Activated CD8-positive, alpha-beta T cell treated with anti-CD3 and anti-CD28 coated beads for 36 hours (primary cell): ENCODE measurements at places on chromosomes 13 and 19. TPM values are rescaled to one million over a fixed set of nuclear protein-coding genes. Genes with fewer than 3 reads are reported as not detected.

GRCh38 chr13:44508562-44509077, 67.5 kb downstream of the TSC22D1 start:
- H3K27me3 ChIP-seq = no peaks in the 10 kb centered on the region
- DNase-seq = no peak
- peaks cover 4% of the 10 kb centered on the region for H3K4me1 ChIP-seq
- peaks cover 5% of the 10 kb centered on the region for H3K36me3 ChIP-seq
- no peak overlapping the region for H3K4me3 ChIP-seq
- H3K27ac ChIP-seq = no peak overlapping the region

DNA sequence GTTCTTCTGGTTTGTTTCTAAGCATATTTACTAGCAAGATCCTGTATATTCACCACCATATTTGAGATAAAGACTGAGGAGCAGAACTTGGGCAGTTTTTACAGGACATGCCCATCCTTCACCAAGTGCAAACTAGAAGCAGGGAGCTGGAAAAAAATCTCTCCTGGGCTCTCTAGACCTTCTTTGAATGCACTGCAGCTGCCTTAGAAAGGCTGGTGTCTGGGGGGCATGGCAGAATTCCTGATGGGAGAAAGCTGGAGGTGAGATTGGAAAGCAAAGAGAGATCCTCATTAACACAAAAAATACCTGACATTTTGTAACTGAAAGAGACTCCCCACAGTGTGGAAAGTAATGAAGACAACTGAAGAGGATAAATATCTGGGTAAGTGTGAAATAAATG, 1612.1 kb downstream of the OLFM4 start:
- no peak overlapping the region for H3K4me3 ChIP-seq
- no peaks in the 10 kb centered on the region for H3K36me3 ChIP-seq
- DNase-seq = no peak
- H3K27me3 ChIP-seq = no peaks in the 10 kb centered on the region

USHBP1 gene
- 0.29 TPM for total RNA-seq

GRCh38 chr13:94997126-94997525, 284.8 kb upstream of the SOX21 start:
- DNase-seq = no peak
- no peak overlapping the region for H3K4me3 ChIP-seq
- peaks cover 24% of the 10 kb centered on the region for H3K27me3 ChIP-seq
- no peaks in the 10 kb centered on the region for H3K36me3 ChIP-seq
- H3K27ac ChIP-seq = no peak overlapping the region
- no peaks in the 10 kb centered on the region for H3K4me1 ChIP-seq

C1QTNF9 gene
- not detected for total RNA-seq

DNA sequence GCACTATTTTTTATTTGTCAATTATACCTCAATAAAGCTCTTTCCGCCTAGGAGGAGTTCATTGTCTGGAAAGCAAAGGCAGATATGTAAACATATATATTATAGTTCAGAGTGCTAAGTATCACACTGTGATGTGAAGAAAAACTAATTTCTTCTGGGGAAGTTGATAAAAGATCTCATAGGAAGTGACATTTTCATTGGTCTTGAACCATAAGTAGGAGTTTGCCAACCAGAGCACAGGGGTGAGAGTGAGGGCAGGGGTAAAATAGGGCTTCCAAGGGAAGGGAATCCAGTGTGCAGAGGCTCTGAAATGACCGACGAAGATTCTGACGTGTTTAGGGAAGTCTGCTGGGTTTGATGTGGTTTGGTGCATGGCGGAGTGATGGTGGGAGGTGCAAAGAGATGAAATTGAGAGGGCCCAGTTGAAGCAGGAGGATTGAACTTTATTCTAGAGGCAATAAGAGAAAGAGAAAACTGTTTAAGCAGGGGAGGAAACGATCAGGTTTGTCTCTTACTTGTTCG, 780 bp upstream of the GTF2F2 start:
- H3K27me3 ChIP-seq = no peaks in the 10 kb centered on the region
- H3K27ac ChIP-seq = no peak overlapping the region
- H3K4me3 ChIP-seq = no peak overlapping the region
- H3K36me3 ChIP-seq = peaks cover 2% of the 10 kb centered on the region
- H3K4me1 ChIP-seq = peaks cover 6% of the 10 kb centered on the region

GRCh38 chr19:43799502-43800142, 2.6 kb downstream of the LYPD5 start:
- no peak for DNase-seq
- no peak overlapping the region for H3K27ac ChIP-seq
- H3K4me3 ChIP-seq = peak overlapping the region; percentile 73

DNA sequence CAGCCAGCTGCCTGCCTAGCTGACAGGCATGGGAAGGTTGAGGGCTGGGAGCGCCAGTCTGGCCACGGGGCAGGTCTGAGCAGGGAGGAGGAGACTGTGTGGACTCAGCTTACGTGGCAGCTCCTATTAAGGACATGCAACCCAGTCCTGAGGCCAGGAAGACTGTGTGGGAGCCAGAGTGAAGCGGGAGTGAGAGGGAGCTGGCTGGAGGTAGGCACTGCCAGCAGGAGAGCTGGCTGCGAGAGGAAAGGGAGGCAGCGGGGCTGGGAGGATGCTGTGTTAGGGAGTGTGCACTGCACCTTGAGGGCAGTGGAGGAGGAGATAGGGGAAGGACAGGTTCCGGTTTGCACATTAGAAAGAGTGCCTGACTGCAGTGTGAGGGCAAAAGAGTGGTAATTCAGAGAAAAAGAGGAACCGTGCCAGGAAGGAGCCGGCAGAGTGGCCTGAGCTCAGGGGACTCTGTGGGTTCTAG, 99.2 kb downstream of the SLC7A1 start:
- H3K4me3 ChIP-seq = no peak overlapping the region
- H3K36me3 ChIP-seq = no peaks in the 10 kb centered on the region
- H3K27ac ChIP-seq = no peak overlapping the region
- peaks cover 3% of the 10 kb centered on the region for H3K4me1 ChIP-seq
- H3K27me3 ChIP-seq = peaks cover 13% of the 10 kb centered on the region

SERPINE3 gene
- total RNA-seq = not detected

DNA sequence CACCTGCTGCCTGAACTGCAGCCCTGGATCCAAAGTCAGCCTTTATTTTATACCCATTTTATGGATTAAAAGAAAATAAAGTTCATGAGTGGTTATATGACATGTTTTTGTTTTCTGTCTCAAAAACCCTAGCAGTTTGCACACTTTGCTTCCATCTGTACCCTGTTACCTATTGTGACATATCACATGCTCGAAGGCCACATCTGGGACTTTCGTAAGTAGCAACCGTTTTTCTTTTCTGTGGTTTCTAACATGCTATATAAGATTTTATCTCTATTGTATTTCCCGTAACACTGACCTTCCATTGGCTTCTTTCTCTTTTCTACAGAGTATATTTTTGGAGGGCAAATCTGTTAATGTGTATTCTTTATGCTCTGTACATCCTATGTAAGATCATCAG, 1007.2 kb downstream of the PCDH9 start:
- no peaks in the 10 kb centered on the region for H3K4me1 ChIP-seq
- no peak overlapping the region for H3K27ac ChIP-seq
- no peaks in the 10 kb centered on the region for H3K36me3 ChIP-seq
- no peak for DNase-seq
- no peak overlapping the region for H3K4me3 ChIP-seq
- no peaks in the 10 kb centered on the region for H3K27me3 ChIP-seq

- H3K4me3 ChIP-seq = no peak overlapping the region
- H3K27me3 ChIP-seq = no peaks in the 10 kb centered on the region
- no peaks in the 10 kb centered on the region for H3K4me1 ChIP-seq
- H3K27ac ChIP-seq = no peak overlapping the region
- peak; percentile 52 for DNase-seq
These were observed 25.1 kb downstream of the ARHGEF18 start for GRCh38 chr19:7373862-7374261.

DNA sequence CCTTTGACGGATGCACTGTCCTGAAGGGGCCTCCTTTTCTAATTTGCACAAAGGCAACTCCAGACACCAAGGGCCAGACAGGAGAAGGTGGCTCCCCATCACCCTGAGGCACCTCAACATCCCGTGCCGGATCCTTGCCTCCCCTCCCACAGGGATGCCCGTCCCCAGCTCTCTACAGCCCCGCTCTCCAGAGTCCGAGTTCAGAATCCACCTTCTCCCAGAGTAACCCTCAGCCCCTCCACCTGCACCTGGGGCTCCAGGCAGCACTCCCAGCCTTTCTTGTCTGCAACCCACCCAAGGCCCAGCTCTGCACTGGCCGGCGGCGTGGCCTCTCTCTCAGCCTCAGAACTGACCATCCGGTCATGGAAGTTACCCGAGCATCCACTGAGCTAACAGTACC, 4.8 kb downstream of the NDUFB7 start:
- H3K4me3 ChIP-seq = no peak overlapping the region
- H3K27ac ChIP-seq = no peak overlapping the region
- no peaks in the 10 kb centered on the region for H3K27me3 ChIP-seq
- DNase-seq = no peak
- peaks cover 13% of the 10 kb centered on the region for H3K36me3 ChIP-seq

GRCh38 chr13:43669964-43670363, 116.8 kb downstream of the ENOX1 start:
- no peak overlapping the region for H3K27ac ChIP-seq
- no peak for DNase-seq
- H3K4me3 ChIP-seq = no peak overlapping the region
- no peaks in the 10 kb centered on the region for H3K36me3 ChIP-seq

DNA sequence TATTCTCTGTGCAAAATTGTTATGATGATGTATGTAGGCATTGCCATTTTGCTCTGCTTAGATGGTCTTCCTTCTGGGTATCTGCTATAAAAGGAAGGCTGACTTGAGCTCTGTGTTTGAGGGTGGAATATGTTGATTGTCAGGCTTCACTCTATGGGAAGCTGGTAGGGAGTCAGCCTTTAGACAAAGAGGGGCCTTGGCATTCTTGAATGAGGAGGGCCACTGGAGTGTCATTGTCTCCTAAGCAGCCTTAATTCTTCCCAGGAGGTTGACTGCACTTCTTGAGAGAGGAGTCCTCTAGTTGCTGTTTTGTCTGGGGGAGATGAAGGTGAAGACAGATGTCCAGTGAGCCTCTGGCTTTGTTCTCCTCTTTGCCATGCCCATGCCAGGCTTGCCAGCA, 266.8 kb downstream of the KCNRG start:
- no peak for DNase-seq
- peaks cover 7% of the 10 kb centered on the region for H3K27me3 ChIP-seq
- H3K4me1 ChIP-seq = peaks cover 11% of the 10 kb centered on the region

DNA sequence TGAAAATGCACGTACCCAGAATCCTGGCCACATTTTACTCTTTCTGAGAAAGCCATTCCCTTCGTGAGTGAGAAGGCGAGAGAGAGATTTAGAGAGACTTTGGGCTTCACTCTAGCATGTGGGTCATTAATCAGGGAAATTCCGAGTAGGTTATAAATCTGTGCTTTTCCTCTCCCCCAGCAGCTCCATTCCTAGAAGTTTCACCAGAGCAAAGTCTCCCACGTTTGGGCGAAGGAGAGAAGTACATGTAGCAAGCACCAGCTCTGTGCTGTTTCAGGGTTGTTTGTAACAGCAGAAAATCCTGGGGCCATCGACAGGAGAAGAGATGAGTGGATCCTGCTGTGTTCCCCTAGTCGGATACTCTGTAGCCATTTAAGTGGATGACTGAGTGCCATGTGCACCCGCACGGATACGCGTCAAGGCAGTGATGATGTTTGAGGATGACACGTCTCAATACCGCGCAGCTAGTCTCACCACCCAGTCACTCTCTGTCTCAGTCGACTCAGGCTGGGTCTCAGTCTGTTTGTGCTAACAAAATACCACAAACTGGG, 131.8 kb upstream of the PEG3 start:
- DNase-seq = no peak
- H3K4me3 ChIP-seq = no peak overlapping the region
- no peak overlapping the region for H3K27ac ChIP-seq
- no peaks in the 10 kb centered on the region for H3K36me3 ChIP-seq
- H3K27me3 ChIP-seq = no peaks in the 10 kb centered on the region

DOCK9 gene
- total RNA-seq = 36.9 TPM

GRCh38 chr13:85543144-85543543, 256.1 kb downstream of the SLITRK6 start:
- H3K27ac ChIP-seq = no peak overlapping the region
- no peak for DNase-seq
- no peak overlapping the region for H3K4me3 ChIP-seq
- peaks cover 16% of the 10 kb centered on the region for H3K4me1 ChIP-seq

ATCAY gene
- total RNA-seq = not detected

DCLK1 gene
- total RNA-seq = not detected

CARS2 gene
- total RNA-seq = 63.0 TPM

- no peak for DNase-seq
- H3K27ac ChIP-seq = peak overlapping the region; percentile 69
- no peaks in the 10 kb centered on the region for H3K27me3 ChIP-seq
- peak overlapping the region; percentile 17 for H3K4me3 ChIP-seq
- H3K36me3 ChIP-seq = peaks cover 28% of the 10 kb centered on the region
These were observed 2.3 kb downstream of the ZSCAN5A start for GRCh38 chr19:56312342-56312741.

DNA sequence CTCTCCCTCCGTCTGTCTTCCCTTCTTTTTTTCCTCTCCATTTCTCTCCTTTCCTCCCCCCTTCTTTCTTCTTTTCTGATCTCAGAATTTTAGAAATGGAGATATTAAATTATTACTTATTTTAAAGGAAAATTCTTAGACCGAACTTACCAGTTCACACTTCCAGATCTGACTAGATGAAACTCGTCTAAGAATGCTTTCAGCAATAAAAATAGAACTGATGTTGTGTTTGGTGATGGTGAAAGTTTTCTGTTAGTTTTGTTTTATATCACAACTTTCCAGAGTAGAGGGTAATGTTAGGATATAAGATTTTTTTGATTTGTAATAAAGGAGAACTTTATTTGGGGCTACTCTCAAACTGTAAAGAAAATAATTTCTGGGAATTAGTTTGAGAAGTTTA, 29.9 kb downstream of the UCHL3 start:
- peaks cover 21% of the 10 kb centered on the region for H3K4me1 ChIP-seq
- H3K36me3 ChIP-seq = peaks cover 35% of the 10 kb centered on the region
- no peak overlapping the region for H3K27ac ChIP-seq

- H3K36me3 ChIP-seq = no peaks in the 10 kb centered on the region
- H3K27me3 ChIP-seq = peaks cover 8% of the 10 kb centered on the region
- no peak for DNase-seq
- H3K4me1 ChIP-seq = no peaks in the 10 kb centered on the region
- H3K4me3 ChIP-seq = no peak overlapping the region
These were observed 46.5 kb upstream of the GTF2F2 start for GRCh38 chr13:45073809-45074208.

GRCh38 chr13:19183676-19184075, 2.1 kb upstream of the TUBA3C start:
- no peaks in the 10 kb centered on the region for H3K4me1 ChIP-seq
- no peaks in the 10 kb centered on the region for H3K36me3 ChIP-seq
- no peak overlapping the region for H3K4me3 ChIP-seq
- no peak for DNase-seq

GRCh38 chr19:50341091-50341564, 12.0 kb upstream of the KCNC3 start:
- no peak overlapping the region for H3K27ac ChIP-seq
- H3K4me3 ChIP-seq = no peak overlapping the region
- H3K4me1 ChIP-seq = peaks cover 4% of the 10 kb centered on the region
- H3K36me3 ChIP-seq = no peaks in the 10 kb centered on the region
- DNase-seq = no peak

- H3K4me3 ChIP-seq = no peak overlapping the region
- H3K36me3 ChIP-seq = no peaks in the 10 kb centered on the region
- H3K27ac ChIP-seq = no peak overlapping the region
- H3K27me3 ChIP-seq = peaks cover 3% of the 10 kb centered on the region
- no peak for DNase-seq
- no peaks in the 10 kb centered on the region for H3K4me1 ChIP-seq
These were observed 53.6 kb upstream of the FRY start for GRCh38 chr13:31978021-31978420.

ZNF563 gene
- 6.0 TPM for total RNA-seq

- peaks cover 4% of the 10 kb centered on the region for H3K4me1 ChIP-seq
- H3K27ac ChIP-seq = no peak overlapping the region
- no peak for DNase-seq
- H3K4me3 ChIP-seq = no peak overlapping the region
- H3K27me3 ChIP-seq = peaks cover 2% of the 10 kb centered on the region
These were observed 92.7 kb downstream of the SGCG start for GRCh38 chr13:23273498-23273897.

PRR19 gene
- 0.49 TPM for total RNA-seq

LGI4 gene
- total RNA-seq = 0.27 TPM
